ENCODE measurements at places on chromosomes 6 and 20.

DNA sequence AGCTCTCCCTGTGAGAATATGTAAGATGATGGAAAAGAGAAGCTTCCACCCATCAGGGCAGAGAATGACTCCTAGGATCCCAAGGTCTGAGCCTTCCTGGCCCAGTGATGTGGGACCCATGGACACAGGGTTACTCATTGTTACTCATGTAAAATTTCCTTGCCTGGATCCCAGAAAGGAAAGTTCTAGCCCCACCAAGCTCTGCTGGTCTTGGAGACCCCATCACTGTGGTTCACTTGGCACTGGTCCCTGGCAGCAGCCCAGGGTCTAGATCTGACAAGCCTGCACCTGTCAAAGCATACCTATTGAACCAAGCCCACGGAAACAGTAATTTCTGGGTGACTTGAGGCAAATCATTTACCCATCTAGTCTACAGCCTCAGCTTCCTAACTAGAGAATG is 22.1 kb downstream of the MDGA1 start:
- no peak for DNase-seq

DNA sequence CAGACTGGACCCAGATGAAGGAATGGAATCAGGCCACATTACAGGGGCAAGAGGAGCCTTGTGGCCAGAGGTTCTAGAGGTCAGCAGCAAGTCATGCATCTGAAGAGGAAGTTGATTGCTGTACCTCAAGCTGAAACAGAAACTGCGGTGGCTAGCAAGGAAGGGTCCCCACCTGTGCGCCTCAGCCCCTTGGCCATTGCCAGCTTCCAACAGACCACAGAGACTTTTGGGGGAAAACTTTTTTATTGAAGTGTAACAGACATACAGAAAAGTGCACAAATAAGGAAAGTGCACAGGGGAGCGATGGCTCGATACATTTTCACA is 26.8 kb upstream of the SLC9A8 start:
- peak; percentile 85 for DNase-seq

- no peak for DNase-seq
Observed at GRCh38 chr6:7773322-7773721, 47.4 kb downstream of the BMP6 start.

GRCh38 chr6:38676974-38677544 is 25.9 kb downstream of the GLO1 start:
- DNase-seq, result no peak

- DNase-seq, result no peak
Observed at GRCh38 chr6:4336778-4337442, 201.5 kb upstream of the ECI2 start.

- no peak for DNase-seq
Observed at GRCh38 chr20:12849225-12849910, 159.4 kb upstream of the SPTLC3 start.

GRCh38 chr20:904039-904545 is 12.0 kb downstream of the ANGPT4 start:
- no peak for DNase-seq

DNA sequence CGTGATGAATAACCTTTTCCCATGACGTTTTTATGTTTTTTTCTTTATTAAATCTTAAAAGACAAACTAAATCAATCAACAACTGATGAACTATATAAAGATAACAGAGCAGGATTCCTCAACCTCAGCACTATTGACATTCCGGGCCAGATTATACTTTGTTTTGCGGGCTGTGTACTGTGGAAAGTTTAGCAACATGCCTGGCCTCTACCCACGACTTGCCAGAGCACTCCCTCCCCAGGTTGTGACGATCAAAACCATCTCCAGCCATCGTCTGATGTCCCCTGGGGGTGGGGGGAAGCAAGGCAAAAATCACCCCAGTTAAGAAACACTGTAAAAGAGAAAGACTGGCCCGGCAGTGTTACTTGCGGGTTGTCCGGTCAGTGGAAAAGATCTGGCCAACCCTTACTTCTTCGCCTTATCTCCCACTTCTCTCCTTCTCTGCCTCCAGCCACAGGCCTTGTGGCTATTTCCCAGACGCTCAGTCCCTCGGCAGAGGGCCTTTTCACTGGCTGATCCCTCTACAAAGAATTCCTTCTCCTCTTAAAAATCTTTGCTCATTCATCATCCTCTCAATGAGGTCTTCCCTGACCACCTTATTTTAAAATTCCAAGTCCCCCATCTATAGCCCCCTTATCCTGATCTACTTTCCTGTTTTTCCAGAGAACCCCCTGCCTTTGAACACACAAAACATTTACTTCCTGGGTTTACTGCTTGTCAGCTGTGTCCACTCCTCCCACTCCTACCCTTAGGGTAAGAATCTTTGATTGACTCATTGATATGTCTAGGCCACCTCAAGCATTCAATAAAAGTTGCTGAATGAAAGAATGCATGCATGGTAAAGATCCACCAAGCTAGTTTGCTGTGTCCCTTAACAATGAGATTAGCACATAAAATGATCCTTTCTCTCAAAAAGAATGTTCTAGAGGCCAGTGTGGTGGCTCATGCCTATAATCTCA is 14.7 kb upstream of the RAB22A start:
- DNase-seq, result no peak

DNA sequence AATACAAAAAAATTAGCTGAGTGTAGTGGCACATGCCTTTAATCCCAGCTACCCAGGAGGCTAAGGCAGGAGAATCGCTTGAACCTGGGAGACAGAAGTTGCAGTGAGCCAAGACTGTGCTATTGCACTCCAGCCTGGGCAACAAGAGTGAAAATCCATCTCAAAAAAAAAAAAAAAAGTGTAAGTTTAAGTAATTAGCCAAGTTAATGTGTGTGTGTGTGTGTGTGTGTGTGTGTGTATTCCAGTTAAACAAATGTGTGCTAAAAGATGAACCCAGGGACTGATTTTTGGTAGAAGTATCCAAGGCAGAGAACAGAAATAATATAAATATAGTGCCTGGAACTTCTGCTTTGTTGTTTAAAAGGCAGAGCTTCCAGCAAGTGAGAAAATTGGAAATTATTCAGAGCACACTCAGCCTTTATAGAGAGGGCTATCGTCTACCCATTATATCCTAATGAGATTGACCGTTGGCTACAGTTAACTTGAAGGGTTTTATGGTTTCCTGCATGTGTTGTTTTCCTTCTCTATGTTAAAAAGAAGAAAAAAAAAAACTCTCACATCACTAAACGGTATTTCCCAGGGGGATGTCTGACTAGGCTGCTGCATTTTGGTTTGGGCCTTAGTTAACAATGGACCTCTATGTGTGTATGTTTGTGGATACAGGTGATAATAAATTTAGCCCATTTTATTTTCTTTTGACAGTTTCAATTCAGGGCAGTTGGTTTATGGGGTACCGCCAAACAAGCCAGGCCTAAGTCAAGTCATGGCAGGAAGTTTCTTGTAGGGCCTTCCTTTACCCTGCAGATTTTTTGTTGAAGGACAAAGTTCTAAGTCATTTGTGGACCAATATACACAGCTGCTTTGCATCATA is 9.8 kb downstream of the SOX4 start:
- no peak for DNase-seq

GRCh38 chr6:35209622-35210247 is 4.0 kb upstream of the SCUBE3 start:
- DNase-seq, result no peak

- no peak for DNase-seq
Observed at GRCh38 chr20:58942549-58942948, 38.5 kb upstream of the NELFCD start.

- DNase-seq, result no peak
Observed at GRCh38 chr6:12381587-12381986, 91.4 kb downstream of the EDN1 start.

- no peak for DNase-seq
Observed at GRCh38 chr6:122798099-122798641, 9.1 kb downstream of the SMPDL3A start.

- no peak for DNase-seq
Observed at GRCh38 chr6:47919875-47920274, 138.0 kb downstream of the OPN5 start.

DNA sequence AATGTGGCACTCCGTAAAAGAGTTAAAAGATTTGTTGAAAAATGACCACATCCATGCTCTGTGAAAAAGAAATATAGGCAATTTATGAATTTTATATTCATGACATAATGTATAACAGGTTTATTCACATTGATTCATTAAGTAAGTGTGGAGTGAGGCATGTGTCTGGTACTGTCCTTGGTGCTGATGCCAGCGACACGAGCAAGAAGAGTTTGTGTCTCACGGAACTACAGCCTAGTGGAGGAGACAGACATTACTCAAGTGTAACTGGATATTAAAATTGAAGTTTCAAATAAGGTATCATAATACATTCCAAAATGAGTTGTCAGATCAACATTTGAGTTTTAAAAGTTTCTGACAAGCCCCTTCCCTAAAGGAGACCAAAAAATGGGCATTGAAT is 158.2 kb upstream of the PRND start:
- peak; percentile 18 for DNase-seq

DNA sequence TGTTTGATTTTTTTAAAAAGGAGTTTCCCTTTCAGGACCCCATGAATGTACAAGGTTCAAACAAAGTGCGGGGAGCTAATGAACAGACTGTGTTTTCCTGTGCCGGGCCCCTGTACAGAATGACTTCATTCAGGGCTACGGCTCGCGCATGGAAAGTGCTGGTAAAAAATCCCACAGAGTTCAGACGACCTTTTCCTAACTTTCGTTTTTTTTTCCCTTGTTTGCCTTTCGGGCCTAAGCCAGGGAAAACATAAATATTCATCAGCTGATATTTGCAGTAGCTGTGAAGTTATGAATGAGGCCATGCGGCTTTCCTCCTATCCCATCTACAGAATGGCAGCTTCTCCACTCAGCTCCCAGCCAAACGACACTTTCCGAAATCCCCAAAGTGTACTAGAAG is 74.0 kb downstream of the HAO1 start:
- no peak for DNase-seq

DNA sequence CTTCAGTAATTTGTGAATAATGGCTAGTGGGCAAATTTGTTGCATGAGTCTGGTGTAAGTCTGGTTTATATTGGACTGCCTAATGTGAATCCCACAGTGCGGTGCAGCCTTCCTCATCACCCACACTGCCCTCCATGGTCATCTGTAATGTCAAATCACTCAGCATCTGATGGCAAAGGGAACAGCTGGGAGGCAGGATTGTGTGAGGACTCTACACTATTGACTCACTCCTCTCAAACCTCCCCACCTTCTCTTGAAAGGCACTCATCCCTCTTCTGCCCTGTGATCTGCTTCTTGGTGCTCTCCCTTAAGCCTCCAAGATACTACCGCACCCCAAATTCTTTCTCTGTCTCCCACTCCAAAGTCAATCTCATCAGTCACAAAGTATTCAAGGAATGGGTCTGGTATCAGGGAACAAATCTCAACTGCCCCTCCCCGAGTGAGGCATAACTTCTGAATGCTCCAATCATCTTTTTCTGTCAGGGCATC is 146.0 kb upstream of the BEND6 start:
- DNase-seq, result no peak

DNA sequence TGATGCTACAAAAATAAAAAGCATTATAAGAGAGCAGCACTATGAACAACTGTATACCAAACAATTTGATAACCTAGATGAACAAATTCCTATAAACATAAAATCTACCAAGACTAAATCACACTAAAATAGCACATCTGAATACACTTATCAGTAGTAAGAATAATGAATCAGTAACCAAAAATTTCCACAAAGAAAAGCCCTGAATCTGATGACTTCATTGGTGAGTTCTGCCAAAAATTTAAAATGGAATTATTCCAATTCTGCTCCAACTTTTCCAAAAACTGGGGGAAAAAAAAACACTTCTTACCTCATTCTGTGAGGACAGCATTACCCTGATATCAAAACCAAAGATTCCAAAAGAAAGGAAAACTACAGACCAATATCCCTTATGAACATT is 206.2 kb downstream of the WDR27 start:
- DNase-seq, result no peak

- DNase-seq, result no peak
Observed at GRCh38 chr6:143637691-143638090, 40.1 kb upstream of the PHACTR2 start.

GRCh38 chr6:87330961-87331360 is 1.9 kb upstream of the GJB7 start:
- DNase-seq, result no peak

- DNase-seq, result no peak
Observed at GRCh38 chr20:33000802-33001466, 3.3 kb downstream of the SUN5 start.

GRCh38 chr6:166903500-166903899 is 52.9 kb downstream of the RNASET2 start:
- DNase-seq, result no peak

DNA sequence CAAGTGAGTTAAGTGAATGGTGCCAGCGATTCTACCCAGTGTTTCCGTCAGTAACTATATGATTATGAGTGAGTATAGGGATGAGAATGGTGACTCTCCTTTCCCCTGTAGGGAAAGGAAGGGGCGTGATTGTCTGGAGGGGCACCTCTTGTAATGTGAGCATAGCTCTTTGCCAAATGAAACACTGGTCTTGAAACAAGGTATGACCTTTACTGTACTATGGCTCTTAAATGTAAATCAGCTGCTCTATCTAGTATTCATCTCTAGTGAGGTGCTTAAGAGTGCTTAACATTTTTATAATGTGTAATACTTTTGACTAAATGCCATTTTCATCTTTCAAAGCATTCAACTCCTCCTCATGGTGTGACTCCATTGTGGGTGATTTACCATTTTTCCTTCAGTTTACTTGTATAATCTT is 11.0 kb downstream of the PANK2 start:
- DNase-seq, result no peak

DNA sequence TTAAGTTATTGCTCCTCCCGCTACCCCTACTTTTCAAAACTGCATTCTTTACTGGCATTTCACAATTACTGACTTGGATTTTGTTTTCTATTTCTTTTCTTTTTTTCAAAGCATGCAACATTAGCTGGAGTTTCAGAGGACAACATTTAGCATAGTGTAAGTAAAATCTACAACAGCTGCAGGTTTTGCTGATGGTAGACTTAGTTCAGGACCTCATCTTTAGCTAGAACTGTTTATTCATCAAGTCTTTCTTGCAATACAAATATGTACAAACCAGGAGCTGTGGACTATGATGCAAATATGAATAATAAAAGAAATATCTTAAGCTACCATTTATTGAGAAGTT is 728 bp upstream of the CEP162 start:
- no peak for DNase-seq

DNA sequence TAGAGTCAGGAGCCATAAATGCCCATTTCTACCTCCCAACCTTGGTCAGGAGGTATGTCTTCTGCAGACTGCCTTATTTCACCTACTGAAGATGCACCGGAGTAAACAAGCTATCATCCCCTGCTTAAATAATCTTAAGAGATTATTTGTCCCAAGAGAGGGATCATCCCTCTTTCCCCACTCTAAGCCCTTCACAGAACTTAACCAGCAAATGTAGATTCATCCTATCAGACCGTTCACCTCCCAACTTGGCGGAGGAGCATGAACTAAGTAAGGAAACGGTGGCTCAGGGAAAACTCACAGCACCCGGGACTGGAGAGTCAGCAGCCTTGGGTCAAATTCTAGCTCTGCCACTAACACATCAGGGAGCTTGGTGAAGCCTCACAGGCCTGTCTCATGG is 115.3 kb downstream of the TRERF1 start:
- DNase-seq, result no peak

DNA sequence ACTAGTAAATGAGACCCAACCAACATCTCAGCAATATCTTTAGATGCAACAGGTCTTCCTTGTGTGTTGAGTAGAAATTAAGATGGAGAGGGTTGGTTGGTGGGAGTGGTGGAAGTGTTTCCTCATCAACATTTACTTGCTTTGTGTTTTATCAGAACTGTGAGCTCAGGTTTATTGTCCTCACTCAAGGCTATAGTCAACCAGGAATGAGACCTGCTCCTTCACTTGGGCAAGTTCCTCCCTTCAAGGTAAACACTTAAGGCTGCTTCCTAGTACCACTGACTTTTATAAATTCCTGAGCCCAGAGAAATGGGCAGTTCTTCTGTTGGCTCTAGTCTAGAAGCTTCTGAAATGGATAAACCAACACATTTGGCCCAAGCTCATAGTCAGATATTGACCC is 48.9 kb upstream of the MOCS1 start:
- DNase-seq, result no peak
